ENCODE measurements at places on chromosomes 3 and 15.
A peak's percentile ranks its signal among the peaks of the same experiment; 100 is the strongest.

DNA sequence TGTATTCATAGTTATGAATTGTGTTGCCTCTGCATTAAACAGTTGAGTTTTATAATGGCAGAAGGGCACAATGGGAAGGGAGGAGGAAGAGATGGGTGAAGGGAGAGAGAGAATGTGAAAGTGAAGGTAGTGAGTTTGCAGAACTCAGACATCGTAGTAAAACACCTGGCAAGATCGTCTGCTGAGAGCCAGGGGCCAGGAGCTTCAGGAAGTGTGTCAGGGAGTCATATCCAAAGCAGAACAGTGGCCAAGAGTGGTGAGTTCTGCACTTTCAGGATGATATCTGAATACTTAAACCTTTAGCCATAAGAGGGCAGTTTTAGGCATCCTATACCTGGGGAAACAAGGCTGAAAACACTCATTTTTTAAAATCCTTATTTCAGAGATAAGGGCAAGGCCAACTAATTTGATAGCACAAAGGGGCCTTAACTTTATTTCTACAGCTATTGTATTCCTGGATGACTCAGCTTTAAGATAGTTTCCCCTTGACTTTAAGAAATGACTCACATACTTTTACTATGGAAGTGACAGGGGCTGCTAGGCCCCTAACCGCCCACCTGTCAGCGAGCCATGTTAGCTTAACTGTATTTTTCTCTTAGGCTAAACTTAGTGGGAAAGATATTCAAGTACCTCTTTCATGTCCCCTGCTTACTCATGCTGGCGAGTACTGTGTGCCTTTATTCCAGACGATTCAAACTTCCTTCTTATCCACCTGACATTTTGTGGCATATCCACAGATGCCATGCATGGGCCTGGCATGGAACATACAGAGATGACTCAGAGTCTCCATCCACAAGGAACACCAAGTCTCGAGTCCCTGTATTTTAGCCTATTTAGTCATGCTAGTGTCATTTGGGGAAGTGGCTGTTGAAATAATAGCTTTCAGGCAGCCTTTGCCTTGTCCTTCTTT is 53.9 kb downstream of the RLBP1 start:
- no peak for DNase-seq

DNA sequence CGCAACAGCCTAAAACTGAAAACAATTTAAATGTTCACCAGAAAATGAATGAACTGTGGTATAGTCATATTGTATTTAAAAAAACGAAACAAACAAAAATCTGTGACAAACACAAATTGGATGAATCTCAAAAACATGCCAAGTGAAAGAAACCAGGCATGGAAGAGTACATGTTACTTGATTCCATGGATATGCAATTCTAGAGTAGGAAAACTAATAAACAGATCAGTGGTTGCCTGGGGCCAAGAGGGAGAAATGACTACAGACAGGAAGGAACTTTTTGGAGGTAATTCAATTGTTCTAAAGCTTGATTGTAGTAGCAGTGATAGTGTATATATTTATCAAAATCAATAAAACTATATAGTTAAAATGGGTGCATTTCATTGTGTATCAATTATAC is 16.8 kb downstream of the UBE3A start:
- no peak for DNase-seq

GRCh38 chr3:148737104-148737530 is 39.4 kb downstream of the AGTR1 start:
- DNase-seq = no peak

- no peak for DNase-seq
Measured at GRCh38 chr3:121998611-121999473, 23.2 kb downstream of the ILDR1 start.

- DNase-seq = peak; percentile 96
Measured at GRCh38 chr3:52052831-52053306, 3.5 kb downstream of the DUSP7 start.

- peak; percentile 64 for DNase-seq
Measured at GRCh38 chr3:45551214-45552010, 43.1 kb upstream of the LIMD1 start.

GRCh38 chr15:32825219-32825618 is 107.4 kb downstream of the GREM1 start:
- no peak for DNase-seq

GRCh38 chr3:32428092-32429068 is 36.7 kb downstream of the CMTM7 start:
- peak; percentile 75 for DNase-seq

- DNase-seq = peak; percentile 62
Measured at GRCh38 chr3:13700889-13701288, 152.0 kb downstream of the FBLN2 start.

GRCh38 chr3:188431553-188431952 is 277.6 kb downstream of the LPP start:
- no peak for DNase-seq

GRCh38 chr3:147244397-147244796 is 161.9 kb downstream of the ZIC4 start:
- no peak for DNase-seq

GRCh38 chr15:84886984-84887299 is 2.5 kb downstream of the SLC28A1 start:
- no peak for DNase-seq

GRCh38 chr3:80983753-80984152 is 777.7 kb downstream of the GBE1 start:
- DNase-seq = no peak

- no peak for DNase-seq
Measured at GRCh38 chr3:61887206-61887605, 325.8 kb downstream of the PTPRG start.

GRCh38 chr3:10515396-10515795 is 10.0 kb upstream of the ATP2B2 start:
- no peak for DNase-seq

- no peak for DNase-seq
Measured at GRCh38 chr3:9045371-9045770, 82.1 kb upstream of the RAD18 start.

GRCh38 chr3:60263191-60263590 is 988.1 kb downstream of the FHIT start:
- DNase-seq = no peak

DNA sequence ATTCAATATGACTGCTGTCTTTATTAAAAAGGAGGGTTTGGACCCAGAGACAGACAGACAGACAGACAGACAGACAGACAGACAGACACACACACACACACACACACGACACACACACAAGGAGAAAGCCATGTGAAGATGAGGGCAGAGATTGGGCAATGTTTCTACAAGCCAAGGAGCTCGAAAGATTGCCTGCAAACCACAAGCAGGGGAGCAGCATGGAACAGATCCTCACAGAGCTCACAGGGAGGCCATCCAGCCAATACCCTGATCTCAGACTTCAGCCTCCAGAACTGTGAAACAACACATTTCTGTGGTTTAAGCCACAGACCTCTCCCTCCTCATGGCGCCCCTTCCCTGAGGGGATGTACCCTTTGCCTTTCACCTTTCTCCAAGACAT is 35.8 kb upstream of the ABHD2 start:
- DNase-seq = peak; percentile 17

GRCh38 chr15:77632534-77633133 is at the start of gene LINGO1:
TSS of gene LINGO1 (minus strand) at chr15:77632912. CDS start at chr15:77632315, 597 bp downstream.
- DNase-seq = no peak

- DNase-seq = no peak
Measured at GRCh38 chr15:80121546-80121945, 31.3 kb upstream of the FAH start.

GRCh38 chr3:177561365-177561764 is 364.1 kb upstream of the TBL1XR1 start:
- no peak for DNase-seq

- DNase-seq = no peak
Measured at GRCh38 chr15:49062900-49063299, 16.7 kb upstream of the SECISBP2L start.

- DNase-seq = peak; percentile 28
Measured at GRCh38 chr3:49813497-49814174, at the start of gene UBA7. TSS of gene UBA7 (minus strand) at chr3:49813953. CDS start at chr3:49813787, 166 bp downstream.

DNA sequence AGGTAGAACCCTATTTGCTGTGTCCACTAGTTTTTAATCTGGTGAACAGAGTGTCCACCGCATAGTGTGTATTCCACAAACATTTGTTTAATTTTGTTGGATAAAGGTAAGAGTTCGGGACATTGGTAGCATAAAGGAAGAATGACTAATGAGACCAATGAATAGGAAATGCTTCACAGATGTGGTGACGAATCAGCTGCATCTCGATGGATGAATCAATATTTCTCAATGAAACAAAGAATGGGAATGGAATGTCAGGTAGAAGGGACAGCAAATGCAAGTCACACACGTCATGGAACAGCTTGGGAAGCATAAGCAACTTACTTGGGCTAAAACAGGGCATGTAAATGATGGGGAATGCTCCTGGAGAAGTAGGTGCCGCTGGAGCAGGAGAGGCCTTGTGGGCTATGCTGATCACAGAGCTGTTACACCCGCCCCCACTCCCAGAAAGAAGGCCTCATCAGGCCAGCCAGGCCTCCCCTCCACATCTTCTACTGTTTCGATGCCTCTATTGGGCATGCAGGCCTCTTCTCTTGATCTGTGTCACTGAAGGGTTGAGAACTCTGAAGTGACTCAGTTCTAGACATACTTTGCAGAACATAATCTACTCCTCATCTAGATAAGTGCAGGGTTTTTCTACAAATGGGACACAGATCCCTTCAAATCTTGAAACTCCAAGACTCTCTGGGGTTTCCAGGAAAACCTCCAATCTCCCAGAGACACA is 120.0 kb upstream of the GADL1 start:
- DNase-seq = no peak

GRCh38 chr15:100314809-100315400 is 26.9 kb downstream of the ADAMTS17 start:
- peak; percentile 67 for DNase-seq

DNA sequence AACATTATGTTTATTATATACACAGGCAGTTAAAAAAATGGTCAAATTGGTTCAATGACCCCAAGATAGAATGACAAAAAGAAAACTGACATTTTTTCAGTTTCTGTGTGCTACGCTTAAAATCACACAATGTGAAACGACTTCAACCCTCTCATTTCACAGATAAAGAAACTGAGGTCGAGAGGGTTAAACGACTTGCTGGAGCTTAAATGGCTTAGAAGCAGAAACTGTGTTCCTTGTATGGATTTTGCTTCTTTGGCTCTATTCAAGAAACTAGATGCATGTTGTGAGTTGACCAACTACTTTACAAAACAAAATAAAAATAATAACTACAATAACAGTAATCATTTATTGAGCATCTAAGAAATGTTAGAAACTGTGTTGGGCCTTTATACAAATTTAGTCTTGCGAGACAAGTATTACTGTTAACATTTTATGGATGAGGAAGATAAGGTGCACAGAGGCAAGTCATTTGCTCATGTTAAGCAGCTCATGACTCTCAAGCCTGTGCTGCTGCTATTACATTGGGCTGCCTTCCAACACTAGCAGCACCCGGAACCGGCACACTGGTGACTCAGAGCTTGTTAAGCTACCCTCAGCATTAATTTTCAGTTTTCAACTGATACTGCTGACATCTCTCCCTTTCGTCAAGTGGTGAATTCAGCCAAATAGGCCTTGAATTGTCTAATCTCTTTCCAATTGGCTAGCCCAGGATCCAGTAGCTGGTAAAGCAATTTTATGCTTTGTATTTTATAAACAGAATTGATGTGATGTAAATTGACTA is 487.6 kb downstream of the NAALADL2 start:
- peak; percentile 60 for DNase-seq

GRCh38 chr15:87939848-87940457 is 316.6 kb downstream of the NTRK3 start:
- no peak for DNase-seq

GRCh38 chr15:39454189-39454986 is 126.5 kb upstream of the THBS1 start:
- no peak for DNase-seq

DNA sequence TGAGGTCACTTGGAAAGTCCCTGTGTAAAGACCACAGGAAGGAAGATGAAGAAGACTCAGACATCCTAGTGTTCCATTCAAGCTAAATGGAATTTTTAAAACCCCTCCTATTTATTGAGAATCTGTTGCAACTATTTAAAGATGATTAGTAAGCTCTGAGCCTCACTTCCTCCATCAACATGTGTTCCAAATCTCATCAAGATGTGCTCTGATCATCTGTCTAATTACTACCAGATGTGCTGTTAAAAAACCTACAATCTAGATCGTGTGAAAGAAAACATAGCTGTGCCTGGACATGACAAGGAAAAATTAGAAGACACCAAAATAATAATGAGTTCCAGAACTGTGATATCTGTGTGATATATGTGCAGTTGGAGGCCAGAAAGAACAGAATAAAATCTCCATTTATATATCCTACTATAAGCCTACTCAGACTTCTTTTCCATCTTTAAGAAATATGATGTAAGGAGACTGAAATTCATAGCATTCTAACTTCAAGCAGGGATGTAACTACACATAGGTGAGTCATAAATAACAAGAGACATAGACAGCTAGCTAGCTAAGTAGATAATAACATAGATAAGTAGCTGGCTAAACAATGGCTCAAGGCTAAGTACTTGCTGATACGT is 7.8 kb downstream of the XPC start:
- no peak for DNase-seq

DNA sequence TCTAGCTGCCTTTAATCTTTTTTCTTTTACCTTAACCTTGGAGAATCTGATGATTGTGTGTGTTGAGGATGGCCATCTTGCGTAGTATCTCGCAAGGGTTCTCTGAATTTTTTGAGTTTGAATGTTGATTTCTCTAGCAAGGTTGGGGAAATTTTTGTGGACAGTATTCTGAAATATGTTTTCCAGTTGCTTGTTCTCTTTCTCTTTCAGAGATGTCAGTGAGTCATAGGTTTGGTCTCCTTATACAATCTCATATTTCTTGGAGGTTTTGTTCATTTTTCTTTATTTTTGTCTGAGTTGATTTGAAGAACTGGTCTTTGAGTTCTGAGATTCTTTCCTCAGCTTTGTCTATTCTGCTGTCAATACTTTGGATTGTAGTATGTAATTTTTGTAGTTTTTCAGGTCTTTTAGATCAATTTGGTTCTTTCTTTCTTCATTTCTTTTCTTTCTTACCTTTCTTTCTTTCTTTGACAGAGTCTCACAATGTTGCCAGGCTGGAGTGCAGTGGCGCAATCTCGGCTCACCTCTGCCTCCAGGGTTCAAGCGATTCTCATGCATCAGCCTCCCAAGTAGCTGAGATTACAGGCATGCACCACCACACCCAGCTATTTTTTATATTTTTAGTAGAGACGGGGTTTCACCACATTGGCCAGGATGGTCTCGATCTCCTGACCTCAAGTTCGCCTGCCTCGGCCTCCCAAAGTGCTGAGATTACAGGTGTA is 366.4 kb upstream of the RASGRP1 start:
- no peak for DNase-seq

DNA sequence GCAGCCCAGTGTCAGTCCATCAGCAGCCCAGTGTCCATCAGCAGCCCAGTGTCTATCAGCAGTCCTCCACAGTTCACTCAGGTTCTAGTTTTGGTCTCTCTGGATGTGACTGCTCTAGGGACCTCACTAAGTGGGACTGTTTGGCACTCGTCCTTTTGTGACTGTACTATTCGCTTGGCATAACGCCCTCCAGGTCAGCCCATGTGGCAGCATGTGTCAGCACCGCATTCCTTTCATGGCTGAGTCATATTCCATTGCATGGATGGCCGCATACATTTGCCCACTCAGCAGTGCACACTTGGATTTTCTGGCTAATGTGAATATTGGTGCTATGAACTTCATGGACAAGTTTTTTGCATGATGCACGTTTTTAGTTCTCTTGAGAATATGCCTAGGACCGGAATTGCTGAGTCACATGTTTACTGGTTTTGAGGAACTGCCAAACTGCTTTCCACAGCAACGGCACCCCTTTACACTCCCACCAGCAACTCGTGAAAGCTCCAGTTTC is 16.4 kb downstream of the CHST13 start:
- peak; percentile 83 for DNase-seq

- DNase-seq = no peak
Measured at GRCh38 chr3:184592371-184593219, 31.0 kb downstream of the EPHB3 start.

GRCh38 chr15:99439524-99439835 is 126.3 kb upstream of the MEF2A start:
- no peak for DNase-seq
